ENCODE measurements at places on chromosomes 6 and 20.

DNA sequence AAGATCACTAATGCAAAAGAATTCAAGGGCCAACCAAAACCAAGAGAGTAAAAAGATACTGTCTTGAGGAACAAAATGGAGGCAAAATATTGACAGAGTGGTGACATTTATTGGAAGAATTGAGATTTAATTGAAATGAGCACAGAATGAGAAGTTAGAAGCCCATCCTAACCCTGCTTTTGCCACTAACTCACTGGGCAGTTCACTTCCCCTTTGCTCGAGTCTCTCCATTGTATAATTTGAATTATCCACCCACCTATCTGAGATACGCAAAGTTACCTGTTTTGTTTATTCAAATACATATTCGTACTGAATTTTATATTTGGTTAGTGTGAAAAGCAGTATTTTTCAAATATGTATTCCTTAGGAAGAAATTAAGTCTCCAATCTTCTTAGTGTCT lies 204.5 kb upstream of the PRDM1 start:
- DNase-seq, result no peak

GRCh38 chr20:8255945-8256632 lies 124.0 kb downstream of the PLCB1 start:
- DNase-seq, result no peak

DNA sequence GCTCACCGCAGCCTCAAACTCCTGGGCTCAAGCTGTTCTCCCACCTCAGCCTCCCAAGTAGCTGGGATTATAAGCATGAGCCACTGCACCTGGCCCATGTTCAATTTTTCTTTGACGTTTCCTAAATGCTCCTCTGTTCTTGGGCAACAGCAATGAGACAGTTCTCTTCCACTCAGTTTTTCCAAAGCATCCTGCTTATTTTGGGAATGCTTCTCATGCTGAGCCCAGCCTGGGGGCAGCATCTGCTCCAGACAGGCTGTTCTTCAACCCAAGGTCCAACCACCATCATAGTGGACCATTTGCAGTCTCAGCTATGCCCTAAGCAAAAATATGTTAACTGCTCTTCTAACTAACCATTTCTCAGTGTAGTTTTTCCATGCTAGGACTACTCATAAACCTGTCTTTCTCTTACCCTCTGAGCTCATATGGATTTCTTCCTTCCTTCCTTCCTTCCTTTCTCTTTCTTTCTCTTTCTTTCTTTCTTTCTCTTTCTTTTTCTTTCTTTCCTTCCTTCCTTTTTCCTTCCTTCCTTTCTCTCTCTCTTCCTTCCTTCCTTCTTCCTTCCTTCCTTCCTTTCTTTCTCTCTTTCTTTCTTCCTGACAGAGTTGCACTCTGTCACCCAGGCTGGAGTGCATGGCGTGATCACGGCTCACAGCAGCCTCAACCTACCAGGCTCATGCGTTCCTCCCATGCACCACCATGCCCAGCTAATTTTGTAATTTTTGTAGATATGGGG lies 48.4 kb downstream of the GCNT2 start:
- no peak for DNase-seq

- peak; percentile 32 for DNase-seq
Observed at GRCh38 chr20:24782801-24783630, 166.1 kb upstream of the CST7 start.

GRCh38 chr6:64146094-64146493 lies 510.5 kb downstream of the PHF3 start:
- DNase-seq, result no peak

DNA sequence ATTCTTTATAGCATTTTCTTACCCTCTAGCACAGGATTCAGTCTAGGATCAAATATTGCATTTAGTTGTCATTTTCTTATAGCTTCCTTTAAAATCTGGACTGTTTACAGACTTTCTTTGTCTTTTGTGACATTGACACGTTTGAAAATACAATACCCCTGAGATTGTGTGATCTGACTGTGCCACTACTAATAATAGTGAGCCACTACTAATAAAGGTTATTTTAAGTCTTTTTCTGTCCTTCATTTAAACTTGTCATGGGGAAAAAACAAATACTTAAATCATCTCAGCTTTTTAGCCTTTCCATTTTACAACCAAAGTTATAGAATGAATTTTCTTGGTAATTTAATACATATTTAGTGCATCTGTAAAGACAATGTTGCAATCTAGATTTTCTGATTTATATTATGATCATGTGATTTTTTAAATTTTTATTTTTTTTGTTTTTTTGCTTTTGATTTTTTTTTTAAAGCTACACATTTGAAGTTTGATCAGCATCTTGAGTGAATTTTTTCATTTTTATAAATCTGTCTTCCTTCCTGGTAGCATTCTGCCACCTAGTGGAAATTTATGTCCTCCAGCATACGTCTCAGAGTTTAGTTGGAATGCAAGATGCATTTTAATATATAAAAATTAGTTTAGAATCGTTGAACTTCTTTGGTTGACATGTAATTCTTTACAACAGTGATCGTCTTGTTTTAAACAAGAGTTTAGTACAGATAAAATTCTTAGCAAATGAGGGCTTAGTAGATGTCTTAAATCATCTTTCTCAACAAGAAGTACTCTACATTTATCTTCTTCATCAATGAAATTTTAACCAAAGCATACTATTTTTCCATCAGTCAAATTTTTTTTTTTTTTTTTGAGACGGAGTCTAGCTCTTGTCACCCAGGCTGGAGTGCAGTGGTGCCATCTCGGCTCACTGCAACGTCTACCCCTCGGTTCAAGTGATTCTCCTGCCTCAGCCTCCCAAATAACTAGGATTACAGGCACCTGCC lies 119.4 kb downstream of the NCOA3 start:
- DNase-seq, result peak; percentile 85

DNA sequence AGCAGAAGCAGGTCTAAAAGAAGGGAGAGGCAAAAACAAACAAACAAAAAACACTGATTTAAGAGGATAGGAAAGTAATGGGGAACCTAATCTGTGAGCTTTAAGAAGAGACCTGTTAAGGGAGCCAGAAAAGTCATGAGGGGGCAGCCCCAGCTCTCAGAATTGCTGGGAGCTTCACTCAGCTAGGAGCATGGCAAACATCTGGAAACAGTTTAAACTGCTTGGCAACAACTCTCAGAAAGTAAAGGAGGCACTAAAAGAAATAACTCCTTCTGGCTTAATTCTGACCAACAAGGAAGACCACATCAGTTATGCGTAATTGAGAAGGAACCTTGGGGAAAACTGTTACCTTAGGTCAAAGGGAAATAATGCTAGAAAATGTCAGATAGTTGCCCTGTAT lies 121.4 kb downstream of the LAMP5 start:
- DNase-seq, result no peak

DNA sequence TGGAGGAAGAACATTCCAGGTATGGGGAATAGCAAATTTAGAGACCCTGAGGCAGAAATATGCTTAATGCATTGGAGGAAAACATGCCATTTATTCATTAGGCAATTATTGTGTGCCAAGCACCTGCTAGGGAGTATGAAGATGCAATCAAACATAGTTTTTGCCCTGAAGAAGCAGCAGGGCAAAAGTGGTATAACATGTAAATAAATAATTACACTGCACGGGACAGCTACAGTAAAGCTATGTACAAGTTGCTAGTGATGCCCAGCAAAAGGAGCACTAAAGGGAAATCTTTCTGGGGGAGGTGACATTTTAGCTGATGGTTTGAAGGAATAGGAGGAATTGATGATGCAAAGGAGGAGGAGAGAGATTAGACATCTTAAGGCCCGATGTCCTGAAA lies 624 bp upstream of the TJAP1 start:
- DNase-seq, result peak; percentile 41

DNA sequence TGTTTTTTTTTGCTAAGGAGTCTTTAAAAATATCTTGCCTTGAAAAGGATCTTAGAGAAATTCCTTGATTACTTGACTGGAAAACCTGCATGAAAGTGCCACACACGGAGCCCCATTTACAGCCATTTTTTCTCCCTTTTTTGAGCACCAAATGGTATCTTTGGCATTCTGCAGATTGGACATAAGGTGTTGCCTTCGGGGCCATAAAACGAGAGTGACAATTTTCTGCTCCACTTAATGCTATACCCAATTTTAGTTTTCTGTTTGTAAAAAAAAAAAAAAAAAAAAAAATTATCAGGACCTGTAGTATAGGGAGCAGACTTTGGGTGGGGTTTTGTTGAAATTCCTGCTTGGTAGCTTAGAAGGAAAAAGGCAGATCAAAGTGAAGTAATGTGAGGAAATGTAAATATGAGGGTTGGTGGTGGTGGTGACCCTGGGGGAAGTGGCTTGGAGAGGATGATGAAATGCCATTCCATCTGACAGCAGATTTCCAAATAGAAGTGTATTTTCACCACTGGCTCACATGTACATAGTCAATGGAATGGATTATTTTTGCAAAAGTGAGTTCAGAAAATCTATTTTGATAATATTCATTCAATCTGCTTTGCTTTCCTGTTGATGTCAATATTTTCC lies 212.1 kb upstream of the SOX4 start:
- DNase-seq, result peak; percentile 23

DNA sequence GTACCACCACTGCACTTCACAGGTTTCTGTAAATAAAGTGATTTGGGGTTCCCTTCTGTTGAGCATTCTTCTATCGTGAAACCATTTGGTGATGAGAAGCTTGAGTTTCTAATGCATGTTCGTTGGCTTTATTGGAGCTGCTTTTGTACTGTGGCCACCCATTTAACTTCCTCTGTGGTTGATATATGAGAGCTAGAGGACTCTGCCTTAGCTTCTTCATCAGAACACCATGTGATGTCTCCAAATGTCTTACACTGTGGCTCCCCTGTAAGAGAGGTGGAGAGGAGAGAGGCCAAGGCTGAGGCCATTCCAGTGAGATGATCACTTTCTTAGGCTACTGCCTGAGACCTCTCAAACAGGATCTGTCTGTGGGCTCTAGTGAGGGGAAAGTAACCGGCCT lies 114.5 kb downstream of the SLC16A10 start:
- peak; percentile 34 for DNase-seq

DNA sequence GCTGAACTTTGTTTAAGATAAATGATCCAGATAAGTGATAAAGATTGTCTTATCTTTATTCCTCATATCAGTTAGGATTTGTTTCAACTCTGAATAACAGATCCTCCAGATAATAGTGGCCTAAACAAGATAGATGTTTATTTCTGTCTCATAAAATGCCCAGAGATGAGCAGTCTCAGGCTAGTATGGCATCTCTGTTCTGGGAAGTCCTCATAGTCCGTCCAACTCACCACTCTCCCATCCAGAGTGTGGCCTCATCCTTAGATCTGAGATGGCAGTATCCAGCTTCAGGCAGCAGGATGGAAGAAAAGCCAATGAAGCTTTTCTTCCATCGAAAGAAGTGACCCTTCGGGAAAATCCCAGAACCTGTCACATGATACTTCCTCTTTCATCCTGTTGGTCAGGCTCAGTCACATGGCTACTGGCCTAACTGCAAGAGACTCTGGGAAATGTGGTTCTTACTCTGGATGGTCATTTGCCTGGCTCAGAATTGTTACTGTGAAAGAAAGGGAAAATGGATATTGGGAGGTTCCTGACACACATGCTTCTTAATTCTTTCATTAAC lies 29.4 kb upstream of the TAGAP start:
- no peak for DNase-seq

GRCh38 chr6:144103026-144103563 lies 7.7 kb upstream of the SF3B5 start:
- no peak for DNase-seq

DNA sequence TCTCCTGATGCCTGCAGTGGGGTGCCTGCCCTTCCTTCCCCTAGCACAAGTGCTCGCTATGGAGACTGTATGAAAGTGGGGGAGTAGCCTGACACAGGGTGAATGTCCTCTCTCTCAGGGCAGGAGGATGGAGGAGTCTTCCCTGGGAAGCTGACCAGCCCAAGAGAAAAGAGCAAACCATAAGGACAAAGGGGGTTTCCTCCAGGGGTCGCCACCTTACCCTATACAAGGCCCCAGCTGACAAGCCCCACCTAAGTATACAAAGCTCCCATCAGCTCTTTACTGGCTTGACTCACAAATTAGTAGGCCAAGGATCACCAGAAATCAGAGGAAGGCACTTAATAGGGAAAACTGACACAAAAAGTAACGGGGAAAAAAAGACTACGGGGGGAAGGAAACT lies 54.1 kb downstream of the PLAGL1 start:
- DNase-seq, result peak; percentile 19

DNA sequence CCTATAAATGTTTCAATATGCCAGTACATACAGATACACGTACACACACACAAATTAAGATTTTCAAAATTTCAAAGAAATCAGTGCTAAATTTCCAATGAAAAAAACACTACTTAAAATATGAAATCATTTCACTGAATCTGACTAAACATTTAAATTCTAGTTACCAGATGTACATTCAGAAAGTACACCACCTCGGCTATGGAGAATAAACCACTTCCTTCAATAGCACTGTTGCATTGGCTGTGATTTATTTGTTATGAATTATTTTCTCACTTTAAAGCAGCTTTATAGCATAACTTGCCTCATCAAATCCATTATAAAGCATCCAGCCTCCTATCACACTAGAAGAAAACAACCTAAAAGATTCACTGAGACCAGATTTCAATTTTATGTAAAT lies 36.6 kb downstream of the HBS1L start:
- no peak for DNase-seq

- no peak for DNase-seq
Observed at GRCh38 chr6:106730718-106731117, 101.3 kb downstream of the QRSL1 start.

GRCh38 chr6:82608781-82609180 lies 245.2 kb downstream of the TPBG start:
- DNase-seq, result no peak

Data from hematopoietic multipotent progenitor cell treated with erythropoietin and hydrocortisone succinate and interleukin-3 and kit ligand, for 4 days (in vitro differentiated cells).